Bronchial smooth muscle cell (primary cell): ENCODE measurements at places on chromosomes 16 and 17. TPM values are rescaled to one million over a fixed set of nuclear protein-coding genes. Genes with fewer than 3 reads are reported as not detected.

NAGS gene
- 2.2 and 3.5 TPM in 2 replicates for total RNA-seq

SYNGR3 gene
- 2.7 and 2.9 TPM in 2 replicates for total RNA-seq

OTOP3 gene
- not detected in 2 replicates for total RNA-seq

MYH3 gene
- 0.16 and 0.60 TPM in 2 replicates for total RNA-seq

HYDIN gene
- 0.26 and 0.63 TPM in 2 replicates for total RNA-seq

C16orf82 gene
- total RNA-seq: not detected in 2 replicates

HASPIN gene
- total RNA-seq: 0.17 and 0.79 TPM in 2 replicates

TEKT5 gene
- total RNA-seq: 0.34 TPM in 1 of 2 replicates, not detected in the other

GAS2L2 gene
- total RNA-seq: not detected in 2 replicates

ZNF771 gene
- 9.6 and 13.6 TPM in 2 replicates for total RNA-seq

PHOSPHO1 gene
- total RNA-seq: not detected in 2 replicates

CAVIN1 gene
- total RNA-seq: 463 and 467 TPM in 2 replicates

CDRT15 gene
- not detected in 2 replicates for total RNA-seq

ODAD4 gene
- total RNA-seq: 0.26 and 1.1 TPM in 2 replicates

RAB11FIP4 gene
- total RNA-seq: 0.16 and 3.6 TPM in 2 replicates

KRT9 gene
- not detected in 2 replicates for total RNA-seq

C16orf86 gene
- 3.3 and 3.9 TPM in 2 replicates for total RNA-seq

CLEC18B gene
- 0.47 and 0.52 TPM in 2 replicates for total RNA-seq

MT1F gene
- total RNA-seq: not detected in 2 replicates

MYL11 gene
- total RNA-seq: 0.95 TPM in 1 of 2 replicates, not detected in the other

CBFB gene
- 49.2 and 80.2 TPM in 2 replicates for total RNA-seq

TEN1 gene
- 13.1 and 21.3 TPM in 2 replicates for total RNA-seq

TNFSF13 gene
- 0.34 and 1.7 TPM in 2 replicates for total RNA-seq

CES4A gene
- total RNA-seq: 1.1 and 3.3 TPM in 2 replicates

CACNA1H gene
- under 0.01 and 0.43 TPM in 2 replicates for total RNA-seq

ALOX15 gene
- total RNA-seq: 0.17 TPM in 1 of 2 replicates, not detected in the other

CD300LB gene
- total RNA-seq: not detected in 2 replicates

ATP2A1 gene
- 0.16 and 0.43 TPM in 2 replicates for total RNA-seq

DRC3 gene
- 0.32 and 2.1 TPM in 2 replicates for total RNA-seq

TTYH2 gene
- 5.2 and 5.7 TPM in 2 replicates for total RNA-seq

CLDN6 gene
- 0.09 and 0.16 TPM in 2 replicates for total RNA-seq
